ENCODE measurements at places on chromosomes 13 and 19.

GRCh38 chr19:18110609-18111232, 13.1 kb downstream of the MAST3 start:
- DNase-seq = no peak

DNA sequence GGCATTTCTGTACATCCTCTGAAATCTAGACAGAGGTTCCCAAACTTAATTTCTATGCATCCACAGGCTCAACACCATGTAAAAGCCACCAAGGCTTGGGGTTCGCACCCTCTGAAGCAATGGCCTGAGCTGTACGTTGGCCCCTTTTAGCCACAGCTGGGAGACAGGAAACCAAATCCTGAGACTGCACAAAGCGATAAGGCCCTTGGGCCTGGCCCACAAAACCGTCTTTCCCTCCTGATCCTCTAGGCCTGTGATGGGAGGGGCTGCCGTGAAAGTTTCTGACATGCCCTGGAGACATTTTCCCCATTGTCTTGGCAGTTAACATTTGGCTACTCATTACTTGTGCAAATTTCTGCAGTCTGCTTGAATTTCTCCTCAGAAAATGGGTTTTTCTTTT, 766.4 kb downstream of the GPC5 start:
- no peak for DNase-seq

DNA sequence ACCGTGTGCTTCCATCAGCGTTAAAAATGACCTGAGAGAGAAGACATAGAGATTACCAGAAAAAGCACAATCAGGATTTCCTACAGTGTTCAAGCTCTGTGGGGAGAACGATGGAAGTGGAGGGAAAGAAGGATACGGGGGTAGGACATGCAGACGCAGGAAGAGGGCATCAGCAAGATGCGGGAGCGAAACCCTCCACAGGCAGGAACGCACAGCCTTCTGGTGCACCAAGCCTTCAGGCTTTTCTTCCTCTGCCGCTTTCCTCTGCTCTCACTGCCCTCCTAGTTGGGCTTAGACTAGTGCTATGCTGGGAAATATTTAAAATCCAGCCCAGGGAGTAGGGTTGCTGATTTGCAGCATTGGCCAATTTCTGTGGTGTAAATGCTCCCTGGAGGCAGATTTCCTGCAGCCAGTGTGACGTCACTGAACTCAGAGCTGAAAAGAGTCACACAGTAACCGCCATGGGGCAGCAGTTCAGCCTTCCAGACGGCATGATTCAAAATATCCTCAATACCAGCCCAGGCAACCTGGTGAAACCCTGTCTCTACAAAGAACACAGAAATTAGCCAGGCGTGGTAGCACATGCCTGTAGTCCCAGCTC, 205.1 kb upstream of the SOX1 start:
- no peak for DNase-seq

DNA sequence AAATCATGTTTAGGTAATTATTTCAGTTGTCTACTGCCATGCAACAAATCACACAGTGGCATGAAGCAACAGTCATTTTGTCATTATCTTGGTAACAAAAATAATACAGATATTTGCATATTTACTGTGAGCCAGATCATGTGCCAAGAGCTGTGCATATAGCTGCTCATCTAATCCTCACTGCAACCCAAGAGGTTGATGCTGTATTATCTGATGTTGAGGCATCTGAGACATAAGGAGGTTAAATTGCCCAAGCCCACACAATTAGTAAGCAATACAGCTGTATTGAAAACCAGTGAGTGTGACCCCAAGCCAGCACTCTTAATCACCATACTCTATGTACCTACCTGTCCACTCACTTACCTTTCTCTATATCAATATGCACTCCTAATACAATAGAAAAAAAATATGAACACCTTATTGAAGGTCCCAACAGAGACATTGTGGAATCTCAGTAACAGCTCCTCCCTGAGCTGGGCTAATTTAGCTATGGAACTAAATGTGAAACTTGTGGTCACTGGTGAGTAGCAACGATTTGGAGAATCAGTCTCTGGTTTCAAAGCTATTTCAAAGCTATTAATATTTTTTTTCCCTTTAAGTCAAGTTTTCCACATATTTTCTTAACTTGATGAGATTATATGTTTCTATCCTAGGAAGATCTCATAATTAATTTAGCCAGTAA, 185.2 kb downstream of the KLF12 start:
- DNase-seq = no peak

DNA sequence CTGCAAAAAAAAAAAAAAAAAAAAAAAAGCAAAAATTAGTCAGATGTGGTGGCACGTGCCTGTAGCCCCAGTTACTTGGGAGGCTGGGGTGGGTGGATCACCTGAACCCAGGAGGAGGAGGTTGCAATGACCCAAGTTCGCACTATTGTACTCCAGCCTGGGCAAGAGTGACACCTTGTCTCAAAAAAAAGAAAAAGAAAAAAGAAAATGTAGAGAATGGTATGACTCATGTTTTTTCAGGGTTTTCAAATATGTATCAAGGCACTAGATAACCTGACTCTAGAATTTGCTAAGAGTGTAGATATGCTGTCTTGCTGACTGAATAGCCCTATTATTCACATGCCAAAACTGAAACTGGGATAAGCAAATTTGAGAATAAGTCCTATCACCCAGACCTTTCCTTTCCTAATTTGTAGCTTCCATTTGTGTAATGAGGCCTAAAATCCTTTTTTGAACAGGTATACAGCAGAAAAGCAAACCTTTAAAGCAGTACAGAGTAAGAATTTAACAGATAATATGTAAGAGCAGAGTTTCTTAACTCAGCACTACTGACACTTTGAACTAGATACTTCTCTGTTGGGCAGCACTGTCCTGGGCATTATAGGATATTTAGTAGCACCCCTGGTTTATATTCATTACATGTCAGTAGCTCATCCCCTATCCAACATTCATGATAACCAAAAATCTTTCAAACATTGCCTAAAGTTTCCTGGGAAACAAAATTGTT, 108.6 kb downstream of the ELF1 start:
- no peak for DNase-seq

DNA sequence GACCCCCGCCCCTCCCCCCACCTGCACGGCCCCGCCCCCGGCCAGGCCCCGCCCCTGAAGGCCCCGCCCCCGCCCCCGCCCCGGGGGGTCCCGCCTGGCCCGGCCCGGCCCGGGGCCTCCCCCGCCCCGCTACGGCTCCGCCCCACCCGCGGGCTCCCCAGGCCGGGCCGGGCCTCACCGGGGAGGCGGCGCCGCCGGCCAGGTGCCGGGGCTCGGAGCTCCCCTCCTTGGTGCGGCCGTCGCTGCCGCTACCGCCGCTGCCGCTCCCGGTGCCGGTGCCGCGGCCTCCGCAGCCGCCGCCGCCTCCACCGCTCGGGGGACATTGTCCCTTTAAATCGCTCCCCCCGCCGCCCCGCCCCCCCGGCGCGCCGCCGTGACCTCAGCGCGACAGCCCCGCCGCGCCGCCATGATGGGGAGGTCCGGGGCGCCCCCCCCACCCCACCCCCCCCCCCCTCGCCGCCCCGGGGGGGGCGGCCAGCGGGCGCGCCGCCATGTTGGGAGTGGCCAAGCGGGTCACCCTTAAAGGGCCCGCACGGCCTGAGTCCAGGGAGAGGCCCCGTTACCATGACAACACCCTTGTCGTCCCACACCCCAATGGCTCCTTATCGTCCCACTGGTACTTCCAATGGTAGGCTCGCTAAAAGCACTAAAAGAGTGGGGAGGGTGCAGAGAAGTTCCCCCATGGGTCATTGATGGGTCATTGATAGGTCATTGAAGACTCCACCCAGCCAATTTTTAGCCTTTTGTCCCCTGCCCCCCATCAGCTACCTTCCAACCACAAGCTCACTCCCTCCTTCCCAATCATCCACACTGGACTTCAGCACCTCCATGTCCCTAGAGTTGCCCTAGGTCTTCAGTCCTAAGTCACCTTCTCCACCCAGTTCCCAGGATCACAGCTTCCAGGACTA, at the start of gene WIZ:
Gene WIZ, minus strand, starts transcription at position 337 of the 908 bp plus-strand sequence. CDS start 1,649 bp downstream, outside the sequence.
- DNase-seq = peak; percentile 86

GRCh38 chr19:45567609-45568008, 17.0 kb downstream of the OPA3 start:
- no peak for DNase-seq

DNA sequence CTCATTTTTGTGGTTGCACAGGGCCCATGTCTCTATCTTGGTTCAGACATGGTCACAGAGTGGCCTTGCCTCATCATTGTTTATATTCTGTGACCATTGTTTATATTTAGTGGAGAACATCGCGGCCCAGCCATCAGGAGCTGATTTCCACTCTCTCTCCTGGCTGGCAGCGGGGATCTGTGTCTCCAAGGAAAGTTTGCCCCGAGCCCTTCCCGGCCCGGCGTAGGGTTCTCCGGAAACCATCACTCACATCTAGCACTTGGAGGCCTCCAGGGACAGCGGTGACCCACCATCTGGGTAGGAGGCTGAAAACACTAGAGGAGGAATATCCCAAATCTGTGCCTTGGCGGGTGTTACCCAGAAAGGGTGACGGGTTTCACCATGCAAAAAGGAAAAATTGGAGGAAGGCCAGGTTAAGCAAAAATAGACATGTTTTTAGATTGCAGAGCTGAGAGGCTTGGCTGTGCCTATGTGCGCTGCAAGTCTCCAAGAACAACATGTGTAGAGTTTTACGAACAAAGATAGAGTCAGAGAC, 726 bp upstream of the ZNF358 start:
- DNase-seq = no peak

DNA sequence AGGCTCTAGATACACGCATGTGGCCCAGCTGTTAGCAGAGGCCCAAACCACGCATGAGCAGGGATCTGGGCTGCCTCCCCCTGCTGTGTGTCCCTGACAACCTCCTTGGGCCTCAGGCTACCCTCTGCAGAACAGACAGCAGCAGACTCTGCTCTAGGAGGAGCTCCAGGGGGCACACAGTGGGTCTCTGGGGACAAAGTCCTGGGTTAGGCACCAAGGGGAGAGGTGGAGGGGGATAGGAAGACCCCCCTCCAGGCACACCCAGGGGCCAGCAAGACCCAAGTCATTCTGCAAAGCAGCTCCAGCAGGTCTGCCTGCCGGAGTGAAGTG, 8.0 kb downstream of the TINCR start:
- no peak for DNase-seq

DNA sequence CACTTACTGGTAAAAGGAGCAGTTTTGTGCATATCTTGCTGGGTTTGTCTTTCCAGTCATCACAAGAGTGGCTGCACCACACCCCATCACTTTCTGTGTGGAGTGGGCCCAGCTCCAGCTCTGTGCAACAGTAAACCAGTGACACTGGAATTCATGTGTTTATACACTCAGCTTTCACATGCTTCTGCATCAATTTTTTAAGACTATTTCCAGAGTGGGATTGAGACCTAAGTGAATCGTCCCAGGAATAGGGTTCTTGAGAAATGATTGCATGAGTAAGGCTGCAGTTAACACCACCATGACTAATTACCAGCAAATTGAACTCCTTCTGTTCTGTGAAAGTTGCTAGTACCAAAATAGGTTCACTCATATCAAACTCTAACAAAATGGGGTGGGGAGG, 5.3 kb upstream of the CFAP97D2 start:
- no peak for DNase-seq

DNA sequence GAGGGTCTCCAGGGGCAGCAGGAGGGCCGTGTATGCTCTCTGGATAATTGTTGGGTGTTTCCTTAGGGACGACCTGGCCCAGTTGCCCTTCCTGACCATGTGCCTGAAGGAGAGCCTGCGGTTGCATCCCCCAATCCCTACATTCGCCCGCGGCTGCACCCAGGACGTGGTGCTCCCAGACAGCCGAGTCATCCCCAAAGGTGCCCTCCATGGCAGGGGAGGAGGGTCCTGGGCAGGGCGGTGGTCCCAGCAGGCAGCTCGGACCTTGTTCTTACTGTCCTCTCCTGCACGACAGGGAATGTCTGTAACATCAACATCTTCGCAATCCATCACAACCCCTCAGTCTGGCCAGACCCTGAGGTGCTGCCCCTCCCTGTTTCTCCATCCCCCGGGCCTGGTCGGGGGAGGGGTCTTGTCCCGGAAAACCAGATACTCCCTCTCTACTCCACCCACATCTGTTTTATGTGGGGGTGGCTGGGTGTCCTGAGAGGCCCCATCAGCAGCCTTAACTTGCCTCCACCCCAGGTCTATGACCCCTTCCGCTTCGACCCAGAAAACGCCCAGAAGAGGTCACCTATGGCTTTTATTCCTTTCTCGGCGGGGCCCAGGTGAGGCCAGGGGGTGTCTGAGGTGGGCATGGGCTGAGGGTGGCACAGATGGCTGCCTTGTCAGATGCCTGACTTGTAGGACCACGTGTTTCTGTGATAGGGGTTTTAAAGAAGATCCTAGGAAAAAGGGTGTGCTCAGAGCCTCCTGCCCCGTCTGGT, 12.3 kb upstream of the CYP4F3 start:
- no peak for DNase-seq

- DNase-seq = no peak
Measured at GRCh38 chr13:27542220-27542619, 78.1 kb downstream of the LNX2 start.

GRCh38 chr19:19465436-19466070, 49.8 kb downstream of the TSSK6 start:
- no peak for DNase-seq

DNA sequence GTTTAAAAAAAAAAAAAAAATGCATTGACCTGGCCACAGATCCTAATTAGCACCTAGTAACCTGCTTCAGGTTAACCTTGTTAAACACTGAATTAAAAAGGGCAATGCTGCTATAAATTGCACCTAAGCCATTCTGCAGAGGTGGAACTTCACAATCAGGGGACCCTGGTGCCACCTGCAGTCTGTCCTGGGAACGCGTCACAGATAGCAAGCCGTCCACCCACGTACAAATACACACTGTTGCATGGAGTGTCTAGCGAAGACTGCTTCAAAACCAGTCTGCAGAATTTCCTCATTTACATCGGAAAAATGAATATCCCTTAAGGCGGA, 169.3 kb downstream of the COL4A1 start:
- DNase-seq = no peak

DNA sequence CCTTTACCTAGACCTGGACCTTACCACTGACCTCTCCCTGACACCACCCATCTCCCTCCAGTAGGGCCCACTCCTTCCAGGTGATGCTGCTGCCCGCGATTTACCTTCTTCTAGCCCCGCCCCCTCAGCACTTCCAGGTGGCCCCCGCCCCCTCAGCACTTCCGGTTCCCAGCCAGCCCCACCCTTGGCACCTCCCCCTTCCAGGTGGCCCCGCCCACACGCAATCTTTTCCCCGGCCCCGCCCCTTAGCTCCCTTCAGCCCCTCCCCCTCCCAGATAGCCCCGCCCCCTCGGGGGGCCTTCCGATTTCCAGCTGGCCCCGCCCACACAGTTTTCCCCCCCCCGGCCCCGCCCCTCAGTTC, 586 bp downstream of the LIG1 start:
- peak; percentile 85 for DNase-seq

GRCh38 chr19:32558607-32559228, 22.3 kb upstream of the PDCD5 start:
- no peak for DNase-seq

DNA sequence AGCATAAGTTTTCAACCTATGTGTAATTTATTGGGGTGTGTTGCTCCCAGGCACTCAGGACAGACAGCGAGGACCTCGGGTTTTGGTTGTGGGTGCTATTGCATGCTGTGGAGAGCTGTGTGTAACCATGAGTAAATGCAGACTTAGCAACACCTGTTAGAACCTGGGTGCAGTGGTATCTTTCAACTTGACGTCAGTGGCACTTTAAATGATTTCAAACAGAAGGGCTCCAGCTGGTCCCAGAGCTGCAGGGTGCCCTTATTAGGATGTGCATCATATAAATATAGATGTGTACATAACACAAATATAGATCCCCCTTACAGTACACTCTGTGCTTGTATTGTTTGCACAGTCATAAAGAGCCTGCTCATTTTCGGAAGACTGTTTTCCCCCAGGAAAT, 228.3 kb upstream of the IRS2 start:
- no peak for DNase-seq

Data from CD4-positive, alpha-beta T cell treated with Interleukin-4 for 1 hour (primary cell).